KBM-7 (cell line): ENCODE measurements at places on chromosomes 11 and 22.

- no peak for DNase-seq
Measured at GRCh38 chr11:2140411-2141400, 1.5 kb upstream of the IGF2 start.

- DNase-seq = no peak
Measured at GRCh38 chr22:42227435-42227834, 43.0 kb downstream of the TCF20 start.

- no peak for DNase-seq
Measured at GRCh38 chr22:32430352-32430751, 18.3 kb upstream of the RTCB start.

DNA sequence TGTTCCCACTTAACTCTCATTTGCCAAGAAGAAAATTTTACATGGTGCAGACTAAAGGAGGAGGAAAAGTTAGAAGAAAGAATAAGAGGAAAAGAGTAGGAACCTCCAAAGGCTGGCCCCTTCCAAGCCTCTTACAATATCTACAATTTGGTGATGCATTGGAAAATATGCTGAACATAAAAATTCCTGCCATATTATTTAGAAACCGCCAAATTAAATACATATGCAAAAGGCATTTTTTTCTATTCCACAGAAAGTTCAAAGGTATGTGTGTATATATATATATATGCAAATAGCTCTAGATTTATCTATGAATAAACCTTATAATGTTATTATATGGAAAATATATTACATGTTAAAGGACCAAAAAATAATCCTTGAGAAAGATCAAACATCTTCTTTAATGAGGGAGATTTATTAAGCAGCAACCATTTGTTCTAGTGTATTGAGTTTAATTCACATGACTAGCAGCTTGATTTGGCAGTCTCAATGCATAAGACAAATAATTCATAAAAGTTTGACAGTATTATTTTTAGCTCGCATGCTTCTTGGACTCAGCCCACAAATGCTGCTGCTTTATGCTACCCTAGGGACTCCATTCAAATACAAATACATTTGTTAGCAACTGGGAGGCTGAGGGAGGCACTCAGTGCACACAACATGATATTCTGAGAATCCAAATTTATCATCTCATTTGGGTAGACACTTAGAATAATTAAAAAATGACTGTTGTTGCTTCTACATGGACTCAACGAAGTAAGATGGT is 184.9 kb downstream of the SBF2 start:
- DNase-seq = no peak

GRCh38 chr22:17243524-17243923 is 24.3 kb upstream of the ADA2 start:
- DNase-seq = no peak

DNA sequence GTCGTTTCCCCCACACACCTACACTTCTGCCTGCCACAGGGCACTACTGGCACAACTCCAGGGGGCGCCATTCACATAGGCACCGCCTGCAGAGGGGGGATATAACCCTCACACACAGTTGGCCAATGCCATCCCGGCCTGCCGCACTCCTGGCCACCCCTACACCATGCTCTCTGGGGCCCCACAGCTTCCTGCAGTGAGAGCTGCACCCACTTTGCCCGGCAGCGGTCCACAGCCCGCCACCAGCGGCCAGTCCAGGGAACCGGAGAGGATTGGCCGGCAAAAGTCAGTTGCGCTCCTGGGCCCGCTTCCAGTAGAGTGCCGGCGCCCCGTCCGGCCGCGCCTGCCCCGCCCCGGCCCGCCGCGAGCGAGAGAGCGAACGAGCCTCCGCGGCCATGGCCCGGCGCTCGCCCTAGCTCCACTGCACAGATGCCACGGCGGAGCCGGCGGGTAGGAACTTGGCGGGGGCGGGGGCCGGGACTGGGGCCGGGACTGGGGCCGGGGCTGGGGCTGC is 25.6 kb upstream of the SUSD2 start:
- peak; percentile 64 for DNase-seq

- DNase-seq = no peak
Measured at GRCh38 chr11:123233280-123233974, 38.4 kb upstream of the CLMP start.

- DNase-seq = no peak
Measured at GRCh38 chr11:27842290-27842689, 142.0 kb upstream of the BDNF start.

DNA sequence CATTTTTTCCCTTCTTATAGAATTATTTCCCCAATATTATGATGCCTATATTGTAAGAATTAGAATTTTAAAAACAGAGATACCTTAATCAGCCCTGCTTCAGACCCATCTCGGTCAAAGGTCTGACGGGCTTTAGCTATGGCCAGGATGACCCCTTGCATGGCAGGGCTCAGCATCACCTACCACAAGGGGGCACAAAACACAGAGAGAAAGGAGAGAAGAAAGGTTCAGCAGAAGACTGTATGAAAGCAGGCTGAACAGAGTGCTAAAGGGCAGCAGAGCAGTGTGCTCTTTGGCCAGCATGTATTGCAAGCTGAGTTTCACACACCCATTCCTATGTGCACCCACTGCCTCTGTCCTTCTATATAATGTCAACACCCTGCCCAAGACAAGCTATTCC is 26.8 kb downstream of the CLDN25 start:
- peak; percentile 47 for DNase-seq

GRCh38 chr11:45216901-45217300 is 69.2 kb downstream of the SYT13 start:
- DNase-seq = no peak

DNA sequence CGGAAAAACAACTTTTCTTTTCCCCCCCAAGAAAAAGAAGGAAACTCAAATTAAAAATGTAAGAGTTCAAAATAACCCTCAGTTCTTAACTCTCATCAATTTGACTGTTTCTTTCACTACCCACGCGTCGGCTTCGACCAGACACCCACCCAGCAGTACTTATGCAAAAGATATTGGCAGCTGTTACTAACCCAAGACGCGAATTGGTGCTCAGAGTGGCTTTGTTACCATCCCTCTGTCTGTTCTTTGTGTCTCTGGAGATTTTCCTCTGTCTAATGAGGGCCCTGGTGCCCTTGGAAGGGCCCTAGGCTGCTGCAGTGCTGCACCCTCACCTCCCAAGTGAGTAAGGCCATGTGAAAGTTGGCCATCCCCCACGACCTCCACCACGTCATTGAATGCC is 180.5 kb upstream of the NECTIN1 start:
- no peak for DNase-seq

DNA sequence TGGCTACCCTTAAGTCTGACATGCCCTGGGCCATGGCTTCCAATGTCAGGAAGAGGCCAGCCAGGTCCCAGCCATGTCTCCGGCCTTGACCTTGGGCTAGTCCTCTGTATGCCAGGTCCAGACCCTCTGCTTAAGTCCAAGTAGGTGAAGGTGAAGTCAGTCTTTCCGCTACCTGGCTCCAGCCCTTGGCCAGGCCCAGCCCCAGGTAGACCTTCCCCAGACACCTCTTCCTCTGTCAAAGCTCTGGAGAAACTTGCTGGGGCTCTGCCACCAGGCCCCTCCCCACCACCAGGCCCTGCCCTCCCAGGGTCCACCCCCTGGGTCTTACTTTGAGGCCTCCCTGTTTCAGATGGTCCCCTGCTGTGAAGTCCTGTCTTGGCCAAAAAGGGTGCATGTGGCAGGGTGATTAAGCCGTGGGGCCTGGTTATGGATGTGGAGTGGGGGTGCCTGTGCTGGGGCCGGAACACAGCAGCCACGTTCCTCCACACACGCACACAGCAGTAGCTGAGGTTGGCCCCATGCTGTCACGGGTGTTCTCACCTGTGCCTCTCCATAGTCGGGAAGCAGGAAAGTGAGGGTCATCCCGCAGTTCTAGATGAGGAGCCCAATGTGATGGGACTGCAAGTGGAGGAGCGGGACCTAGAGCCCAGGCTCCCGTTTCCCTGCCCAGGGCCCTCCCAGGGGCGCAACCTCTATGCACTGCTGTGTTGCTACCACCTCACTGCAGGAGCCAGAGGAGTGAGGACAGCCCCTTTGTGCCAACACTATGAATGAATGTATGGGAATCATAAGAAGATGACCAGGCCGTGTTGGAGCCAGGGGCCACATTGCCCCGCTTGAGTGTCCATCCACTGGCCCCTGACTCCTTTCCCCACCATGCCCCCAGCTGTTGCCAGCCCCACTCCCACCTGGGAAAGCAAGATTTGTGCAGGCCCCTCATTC is 72.2 kb downstream of the LINC01488 start:
- no peak for DNase-seq

DNA sequence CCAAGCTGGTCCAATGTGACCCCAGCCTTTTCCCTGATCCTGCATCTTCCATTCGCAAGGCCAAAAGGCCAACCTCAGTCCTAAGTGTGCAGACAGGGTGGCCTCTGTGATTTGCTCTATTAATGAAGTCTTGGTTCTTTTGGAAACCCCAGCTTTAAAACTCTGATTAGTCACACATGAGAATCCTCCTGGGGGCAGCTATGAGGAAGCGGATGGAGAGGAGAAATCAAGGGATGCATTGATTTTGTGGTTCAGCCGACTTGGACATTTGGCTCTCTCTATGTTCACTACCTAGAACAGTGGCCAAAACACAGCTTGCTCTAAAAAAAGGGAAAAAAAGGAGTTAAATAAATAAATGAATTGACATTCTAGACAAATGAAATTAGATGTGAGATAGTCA is 98.6 kb upstream of the USP47 start:
- DNase-seq = no peak

DNA sequence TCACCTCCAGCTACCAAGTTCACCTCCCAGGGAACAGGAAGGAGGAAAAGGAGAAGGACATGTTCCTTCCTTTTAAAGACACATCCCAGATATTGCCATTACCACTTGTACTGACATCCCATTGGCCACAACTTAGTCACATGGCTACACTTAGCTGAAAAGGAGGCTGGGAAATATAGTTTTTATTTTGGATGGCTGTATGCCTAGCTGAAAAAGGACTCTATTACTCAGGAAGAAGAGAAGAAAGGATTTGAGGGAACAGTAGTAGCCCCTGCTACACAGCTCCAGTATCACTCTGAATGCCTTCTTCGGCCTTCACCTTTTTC is 2.1 kb upstream of the APOA5 start:
- no peak for DNase-seq

GRCh38 chr22:30266445-30267381 is at the start of gene OSM:
OSM (minus strand) TSS chr22:30266851; CDS start chr22:30266799, 52 bp downstream.
- DNase-seq = peak; percentile 94

- DNase-seq = no peak
Measured at GRCh38 chr22:45603619-45604018, 68.0 kb upstream of the ATXN10 start.

DNA sequence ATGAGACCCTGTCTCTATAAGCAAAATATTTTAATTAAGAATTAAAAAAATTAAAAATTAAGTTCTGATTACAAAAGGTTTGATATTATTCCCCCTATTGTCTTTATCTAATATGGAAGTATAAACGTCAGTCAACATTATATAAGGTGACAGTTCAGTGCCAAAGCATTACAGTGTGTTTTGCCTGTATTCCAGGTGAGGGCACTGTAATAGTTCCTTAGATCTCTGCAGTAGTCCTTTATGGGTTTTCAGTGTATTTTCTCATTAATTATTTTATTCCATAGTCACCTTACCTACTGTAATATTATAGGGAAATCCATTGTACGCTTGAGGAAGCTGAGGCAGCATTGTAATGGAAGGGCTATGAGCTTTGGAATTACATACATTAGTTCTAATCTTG is 33.0 kb downstream of the FAR1 start:
- DNase-seq = no peak

DNA sequence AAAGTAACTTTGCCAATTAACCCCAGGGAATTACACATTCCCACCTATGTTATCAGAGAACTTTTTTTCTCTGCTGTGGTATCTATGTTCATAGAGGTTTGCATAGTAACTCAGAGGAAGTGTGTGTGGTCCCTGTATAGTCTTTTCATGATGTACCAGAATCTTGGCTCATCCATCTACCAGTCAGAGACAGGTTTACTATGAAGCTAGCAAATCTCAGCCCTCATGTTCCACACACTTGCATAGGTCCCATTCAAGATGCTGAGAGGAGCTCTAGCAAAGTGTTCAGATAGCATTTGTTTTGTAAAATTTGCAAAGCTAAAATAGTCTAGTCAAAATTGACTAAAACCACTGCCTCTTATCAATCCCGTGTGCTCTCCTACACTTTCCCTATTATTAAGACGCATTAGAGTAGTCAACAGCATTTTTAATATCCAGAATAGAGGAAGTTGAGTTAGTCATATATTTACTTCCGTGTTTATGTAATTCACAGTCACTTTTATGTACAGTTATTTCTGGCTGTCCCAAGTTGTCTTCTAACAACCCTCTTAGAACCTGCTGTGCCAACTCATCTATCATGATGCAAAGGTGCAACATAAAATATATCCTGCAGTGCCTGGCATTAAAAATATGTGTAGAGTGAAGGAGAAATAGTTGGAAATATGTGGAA is 184.2 kb downstream of the FAM76B start:
- no peak for DNase-seq

DNA sequence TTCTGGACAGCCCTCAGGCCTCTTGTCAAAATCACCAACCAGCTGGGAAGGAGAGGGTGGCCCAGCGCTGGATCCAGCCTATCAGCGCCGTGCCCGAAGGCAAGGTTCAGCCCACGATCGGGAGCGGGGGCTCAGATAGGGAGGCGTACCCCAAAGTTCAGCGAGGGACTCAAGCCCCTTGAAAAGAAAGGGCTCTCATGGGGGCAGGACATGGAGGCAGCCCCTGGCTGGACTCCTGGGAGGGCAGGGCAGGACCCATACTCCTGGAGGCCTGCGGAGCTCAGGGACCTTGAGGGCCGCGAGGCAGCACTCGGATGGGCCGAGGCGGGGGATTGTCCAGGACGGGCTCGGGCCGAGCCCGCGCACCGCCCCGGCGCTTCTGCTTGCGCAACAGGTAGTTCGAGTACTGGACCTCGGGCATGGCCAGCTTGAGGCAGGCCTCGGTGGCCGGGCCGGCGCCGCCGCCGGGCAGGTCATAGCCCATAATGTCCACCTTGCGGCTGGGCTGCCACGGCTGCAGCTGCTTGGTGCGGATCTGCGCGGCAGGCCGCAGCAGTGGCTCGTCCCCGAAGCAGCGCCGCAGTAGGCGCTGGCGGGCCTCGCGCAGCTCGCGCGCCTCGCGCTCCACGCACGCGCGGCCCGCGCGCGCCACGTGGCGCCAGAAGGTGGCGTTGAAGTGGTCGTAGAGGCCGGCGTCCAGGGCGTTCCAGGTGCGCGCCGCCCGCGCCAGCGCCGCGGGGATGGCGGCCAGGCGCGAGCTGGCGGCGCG is 6.5 kb downstream of the GAL3ST3 start:
- no peak for DNase-seq

GRCh38 chr11:27215471-27216269 is 147.3 kb downstream of the CCDC34 start:
- DNase-seq = no peak
